ENCODE measurements at places on chromosomes 5 and 9. TPM values are rescaled to one million over a fixed set of nuclear protein-coding genes. Genes with fewer than 3 reads are reported as not detected.

TMEM38B gene
- total RNA-seq = 9.7 TPM

DMGDH gene
- total RNA-seq = 0.15 TPM

HDAC3 gene
- 38.3 TPM for total RNA-seq

SUSD1 gene
- 29.2 TPM for total RNA-seq
